Stimulated activated CD4-positive, alpha-beta T cell treated with anti-CD3 and anti-CD28 coated beads, Interleukin-4, amount 100 ng/mL, for 1 hour (primary cell): ENCODE measurements at places on chromosomes 12 and 14.

GRCh38 chr12:28569698-28570411 is 379.6 kb downstream of the CCDC91 start:
- no peak for DNase-seq

DNA sequence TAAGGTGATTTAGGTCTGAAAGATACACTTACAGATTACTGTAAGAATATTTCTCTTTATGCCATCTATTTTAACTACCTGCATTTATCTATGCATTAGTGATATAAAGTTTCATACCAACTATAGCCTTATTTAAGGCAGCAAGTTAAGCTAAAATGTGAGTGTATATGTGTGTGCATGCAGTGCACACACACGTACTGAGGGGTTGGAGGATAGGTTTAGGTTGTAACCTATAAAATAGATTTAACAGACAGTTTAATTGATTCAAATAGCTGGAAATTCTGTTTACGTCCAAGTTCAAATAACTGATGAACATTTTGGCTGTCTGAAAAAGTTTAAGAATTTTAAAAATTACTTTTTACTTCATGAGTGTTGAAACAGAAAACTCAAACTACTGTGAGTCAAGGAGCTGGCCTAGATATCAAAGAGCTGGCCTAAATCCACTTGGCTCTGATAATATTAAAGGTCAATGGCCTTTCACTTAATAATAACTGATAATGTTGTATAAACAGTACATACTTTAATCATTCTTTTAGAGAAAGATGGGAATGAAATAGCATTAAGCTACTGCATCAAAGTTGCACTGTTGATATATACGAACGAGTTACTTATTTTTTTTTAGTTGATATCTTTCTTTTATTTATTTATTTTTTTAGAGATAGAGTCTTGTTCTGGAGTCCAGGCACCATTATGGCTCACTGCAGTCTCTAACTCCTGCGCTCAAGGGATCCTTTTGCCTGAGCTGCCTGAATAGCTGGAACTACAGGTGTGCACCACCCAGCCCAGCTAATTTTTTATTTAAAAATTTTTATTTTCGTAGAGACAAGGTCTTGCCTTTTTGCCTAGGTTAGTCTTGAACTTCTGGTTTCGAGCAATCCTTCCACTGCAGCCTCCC is 13.8 kb upstream of the KCNJ8 start:
- DNase-seq: no peak

- no peak for DNase-seq
Observed at GRCh38 chr12:51891843-51892242, 3.9 kb downstream of the ANKRD33 start.

DNA sequence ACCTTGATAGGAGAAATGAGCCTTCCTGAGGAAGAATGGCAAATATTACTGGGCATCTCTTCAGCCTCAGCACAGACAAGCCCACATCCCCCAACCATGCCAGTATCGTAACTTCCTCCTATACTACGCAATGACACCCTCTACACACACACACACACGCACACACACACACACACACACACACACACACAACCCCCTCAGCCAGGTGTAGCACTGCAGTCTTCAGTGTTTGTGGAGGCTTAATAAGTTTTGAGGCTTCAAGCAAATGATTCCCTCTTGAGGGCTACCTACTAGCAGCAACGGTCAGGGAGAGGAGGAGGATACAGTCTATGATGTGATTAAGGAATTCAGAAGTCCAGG is 1.6 kb downstream of the DGKA start:
- peak; percentile 48 for DNase-seq

- no peak for DNase-seq
Observed at GRCh38 chr14:97771340-97772045, 974.3 kb downstream of the VRK1 start.

DNA sequence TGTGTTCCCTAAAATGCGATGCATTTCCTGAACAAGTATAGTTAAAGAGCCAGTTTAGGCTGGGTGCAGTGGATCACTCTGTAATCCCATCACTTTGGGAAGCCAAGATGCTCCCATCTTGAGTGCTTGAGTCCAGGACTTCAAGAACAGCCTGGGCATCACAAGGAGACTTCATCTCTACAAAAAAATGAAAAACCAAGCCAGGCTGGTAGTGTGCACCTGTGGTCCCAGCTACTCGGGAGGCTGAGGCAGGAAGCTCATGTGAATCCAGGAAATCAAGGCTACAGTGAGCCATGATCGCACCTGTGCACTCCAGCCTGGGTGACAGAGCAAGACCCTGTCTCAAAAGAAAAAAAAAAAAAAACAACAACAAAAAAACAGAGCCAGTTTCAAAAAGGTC is 26.3 kb downstream of the HECTD1 start:
- DNase-seq: no peak

- DNase-seq: no peak
Observed at GRCh38 chr12:72072592-72073212, 134.1 kb downstream of the TPH2 start.

GRCh38 chr12:42756841-42757623 is 167.5 kb upstream of the PRICKLE1 start:
- DNase-seq: no peak

- no peak for DNase-seq
Observed at GRCh38 chr12:55682087-55682796, 25.5 kb downstream of the ITGA7 start.

DNA sequence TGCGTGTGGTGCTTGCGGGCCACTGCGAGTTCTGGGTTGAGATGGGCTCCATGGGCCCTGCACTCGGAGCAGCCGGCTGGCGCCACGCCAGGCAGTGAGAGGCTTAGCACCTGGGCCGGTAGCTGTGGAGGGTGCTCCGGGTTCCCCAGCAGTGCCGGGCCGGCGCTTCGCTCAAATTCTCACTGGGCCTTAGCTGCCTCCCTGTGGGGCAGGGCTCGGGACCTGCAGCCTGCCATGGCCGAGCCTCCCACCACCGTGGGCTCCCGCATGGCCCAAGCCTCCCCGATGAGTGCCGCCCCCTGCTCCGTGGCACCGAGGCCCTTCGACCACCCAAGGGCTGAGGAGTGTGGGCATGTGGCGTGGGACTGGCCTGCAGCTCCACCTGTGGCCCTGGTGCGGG is 375.7 kb downstream of the NELL2 start:
- no peak for DNase-seq

- DNase-seq: no peak
Observed at GRCh38 chr12:11894890-11895289, 175.8 kb upstream of the BCL2L14 start.

GRCh38 chr12:130213249-130213648 is 51.0 kb downstream of the FZD10 start:
- DNase-seq: no peak

GRCh38 chr12:78886719-78887407 is 22.3 kb downstream of the SYT1 start:
- DNase-seq: no peak

DNA sequence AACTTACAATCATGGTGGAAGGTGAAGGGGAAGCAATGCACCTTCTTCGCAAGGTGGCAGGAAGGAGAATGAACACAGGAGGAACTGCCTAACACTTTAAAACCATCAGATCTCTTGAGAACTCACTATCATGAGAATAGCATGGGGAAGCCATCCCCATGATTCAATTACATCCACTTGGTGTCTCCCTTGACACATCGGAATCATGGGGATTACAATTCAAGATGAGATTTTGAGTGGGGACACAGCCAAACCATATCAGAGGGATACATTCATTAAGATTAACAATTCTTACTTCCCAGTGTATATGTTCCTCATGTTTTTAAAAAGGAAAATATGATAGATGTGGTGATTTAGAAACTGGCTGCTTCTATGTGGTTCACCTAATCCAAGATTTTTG is 117.9 kb downstream of the PDE3A start:
- DNase-seq: no peak

DNA sequence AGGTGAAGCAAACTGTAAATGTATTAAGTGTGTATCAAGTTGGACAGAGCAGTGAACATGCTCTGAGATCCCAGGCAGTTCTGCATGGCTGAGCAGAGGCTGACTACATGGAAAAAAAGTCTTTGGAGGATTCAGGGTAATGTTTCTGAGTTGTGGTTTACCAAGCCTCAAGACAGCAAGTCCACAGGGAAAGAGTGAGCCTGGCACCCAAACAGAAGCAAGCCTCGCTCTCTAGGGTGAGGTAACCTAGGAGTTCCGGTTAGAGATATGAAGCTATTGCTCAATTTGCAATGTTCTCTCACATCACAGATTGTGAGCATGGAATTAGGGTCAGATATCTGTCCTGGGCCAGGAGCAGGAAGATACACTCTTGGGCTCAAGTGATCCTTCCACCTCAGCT is 158.6 kb downstream of the MON2 start:
- no peak for DNase-seq

- DNase-seq: no peak
Observed at GRCh38 chr14:58397156-58397555, 1.4 kb downstream of the TOMM20L start.

- no peak for DNase-seq
Observed at GRCh38 chr14:94009767-94010166, 12.7 kb downstream of the CCDC197 start.

GRCh38 chr12:42612231-42612613 is 22.7 kb upstream of the PRICKLE1 start:
- no peak for DNase-seq

DNA sequence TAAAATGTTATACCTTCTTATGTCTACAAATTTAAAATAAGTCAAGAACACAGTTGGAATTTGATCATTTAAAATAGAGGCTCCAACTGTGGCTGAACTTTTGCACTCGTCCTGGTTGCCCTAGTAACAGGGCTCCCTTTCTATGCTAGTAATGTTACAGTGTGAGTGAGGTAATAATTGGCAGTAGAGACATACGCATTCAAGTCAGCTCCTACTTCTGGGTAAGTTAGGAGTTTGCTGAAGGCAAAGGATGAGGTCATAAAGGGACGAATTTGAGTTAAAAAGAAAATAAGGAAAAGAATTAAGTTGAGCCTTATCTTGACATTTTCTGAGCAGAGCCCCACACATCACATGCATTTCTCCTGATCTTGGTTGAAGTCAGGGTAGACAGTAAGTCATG is 129.1 kb downstream of the TMEM117 start:
- DNase-seq: no peak

GRCh38 chr14:82533351-82533750 is 999.7 kb upstream of the SEL1L start:
- no peak for DNase-seq

GRCh38 chr12:109627633-109628032 is 54.0 kb downstream of the MVK start:
- DNase-seq: no peak

DNA sequence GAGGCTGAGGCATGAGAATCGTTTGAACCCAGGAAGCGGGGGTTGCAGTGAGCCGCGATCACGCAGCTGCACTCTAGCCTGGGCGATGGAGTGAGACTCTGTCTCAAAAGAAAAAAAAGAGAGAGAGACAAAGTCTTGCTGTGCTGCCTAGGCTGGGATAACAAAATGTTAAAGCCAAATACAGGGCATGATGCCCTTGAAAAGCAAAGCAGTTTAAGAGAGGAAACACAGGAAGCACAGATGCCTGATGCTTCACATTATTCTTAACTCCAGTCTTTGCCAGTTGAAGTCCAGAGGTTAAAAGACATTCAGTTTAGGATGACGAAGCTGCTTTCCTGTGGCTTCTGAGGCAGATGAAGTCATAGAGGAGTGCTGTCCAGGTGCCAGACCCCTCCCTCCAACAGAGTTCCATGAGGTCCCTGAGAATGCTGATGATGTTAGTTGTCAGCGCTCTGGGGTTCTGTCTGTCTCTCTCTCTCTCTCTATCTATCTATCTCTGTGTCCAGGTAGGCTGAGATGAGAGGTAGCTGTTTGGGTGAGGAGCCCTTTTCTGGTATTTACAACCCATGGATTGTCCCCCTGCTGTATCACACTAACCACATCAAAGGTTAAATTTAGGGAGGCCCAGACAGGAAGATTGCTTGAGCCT is 4.9 kb upstream of the MRPL52 start:
- no peak for DNase-seq

GRCh38 chr14:75307700-75308379 is 29.2 kb downstream of the FOS start:
- peak; percentile 76 for DNase-seq

DNA sequence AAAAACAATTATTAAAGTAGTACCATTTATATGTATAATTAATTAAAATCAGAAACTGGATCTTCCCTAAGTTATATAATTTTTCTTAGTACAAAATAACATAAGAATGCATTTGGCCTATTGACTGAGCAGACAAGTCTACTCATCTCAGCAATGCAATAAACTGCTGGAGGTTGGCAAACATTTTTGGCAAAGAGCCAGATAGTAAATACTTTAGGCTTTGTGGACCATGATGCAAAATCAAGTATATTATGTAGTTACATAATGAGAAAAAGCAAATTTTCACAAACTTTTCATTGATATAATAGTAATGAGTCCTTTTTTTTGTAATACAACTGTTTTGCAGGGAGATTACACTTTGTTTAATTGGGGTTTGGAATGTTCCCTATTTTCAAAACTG is 30.9 kb downstream of the ERGIC2 start:
- DNase-seq: no peak

- no peak for DNase-seq
Observed at GRCh38 chr12:16833376-16834015, 227.5 kb upstream of the LMO3 start.

- DNase-seq: no peak
Observed at GRCh38 chr12:27193106-27193505, 51.0 kb upstream of the STK38L start.

- DNase-seq: no peak
Observed at GRCh38 chr14:99300190-99300589, 28.2 kb upstream of the BCL11B start.

GRCh38 chr12:22415342-22416309 is 81.1 kb upstream of the ST8SIA1 start:
- no peak for DNase-seq

- peak; percentile 93 for DNase-seq
Observed at GRCh38 chr12:4269279-4269991, 4.1 kb upstream of the CCND2 start.

- peak; percentile 68 for DNase-seq
Observed at GRCh38 chr12:110698171-110698902, 9.4 kb upstream of the HVCN1 start.

DNA sequence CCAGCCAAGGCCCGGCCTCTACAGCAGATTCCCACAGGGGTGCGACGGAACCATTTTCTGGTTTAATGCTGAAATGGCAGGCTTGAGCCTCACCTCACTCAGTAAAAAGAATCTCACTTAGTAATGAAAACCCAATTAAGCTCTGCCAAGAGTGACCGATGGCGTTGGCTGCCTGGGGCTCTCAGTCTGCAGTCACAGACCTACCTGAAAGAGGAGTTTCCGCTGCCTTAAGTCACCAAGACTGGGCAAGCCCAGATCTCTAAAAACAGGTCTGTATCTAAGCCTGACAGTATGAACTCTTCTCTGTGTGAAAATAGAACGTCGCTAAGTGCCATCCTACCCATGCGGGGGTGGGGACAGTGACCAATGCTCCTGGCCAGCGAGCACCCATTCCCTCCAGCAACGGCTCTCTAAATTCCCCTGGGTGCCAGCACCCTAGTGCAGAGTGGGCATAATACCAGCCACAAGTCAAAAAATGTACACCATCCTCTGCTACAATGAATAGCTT is 107.3 kb downstream of the FOXN3 start:
- no peak for DNase-seq
